ENCODE measurements at places on chromosomes 16 and 17.

DNA sequence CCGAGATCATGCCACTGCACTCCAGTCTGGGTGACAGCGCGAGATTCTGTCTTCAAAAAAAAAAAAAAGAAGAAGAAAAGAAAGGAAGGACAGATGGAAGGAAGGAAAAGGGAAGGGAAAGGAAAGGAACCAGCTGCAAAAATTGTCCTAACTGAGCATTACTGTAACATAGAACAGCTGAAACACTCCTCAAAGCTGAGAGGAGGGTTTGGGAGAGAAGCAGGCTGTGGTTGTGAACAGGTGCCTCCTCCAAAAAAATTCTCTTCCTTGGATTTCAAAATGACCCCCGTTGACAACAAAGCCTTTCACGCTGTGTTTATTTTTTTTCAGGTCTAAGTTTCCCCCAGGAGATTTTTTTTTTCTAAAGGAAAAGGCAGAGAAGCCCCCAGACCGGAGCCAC is 541.4 kb downstream of the WWOX start:
- no peak for DNase-seq

DNA sequence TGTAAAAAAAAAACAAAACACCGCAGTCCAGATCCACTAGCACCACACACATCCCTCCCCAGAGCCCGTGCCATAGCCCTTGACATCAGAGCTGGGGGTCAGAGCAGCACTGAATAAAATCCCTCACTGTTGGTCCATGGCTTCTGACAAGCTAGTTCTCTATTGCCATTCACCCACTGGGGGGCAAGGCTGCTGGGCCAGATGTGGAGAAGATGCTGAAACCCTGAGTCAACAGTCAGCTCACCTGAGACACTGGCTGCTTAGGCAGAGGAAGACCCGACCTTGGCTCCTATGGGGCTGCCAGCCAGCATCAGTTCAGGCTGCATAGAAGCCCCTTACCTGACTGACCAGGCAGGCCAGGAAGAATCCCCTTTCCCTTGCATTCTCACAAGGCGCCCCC is 228.2 kb downstream of the SOX9 start:
- DNase-seq = no peak

DNA sequence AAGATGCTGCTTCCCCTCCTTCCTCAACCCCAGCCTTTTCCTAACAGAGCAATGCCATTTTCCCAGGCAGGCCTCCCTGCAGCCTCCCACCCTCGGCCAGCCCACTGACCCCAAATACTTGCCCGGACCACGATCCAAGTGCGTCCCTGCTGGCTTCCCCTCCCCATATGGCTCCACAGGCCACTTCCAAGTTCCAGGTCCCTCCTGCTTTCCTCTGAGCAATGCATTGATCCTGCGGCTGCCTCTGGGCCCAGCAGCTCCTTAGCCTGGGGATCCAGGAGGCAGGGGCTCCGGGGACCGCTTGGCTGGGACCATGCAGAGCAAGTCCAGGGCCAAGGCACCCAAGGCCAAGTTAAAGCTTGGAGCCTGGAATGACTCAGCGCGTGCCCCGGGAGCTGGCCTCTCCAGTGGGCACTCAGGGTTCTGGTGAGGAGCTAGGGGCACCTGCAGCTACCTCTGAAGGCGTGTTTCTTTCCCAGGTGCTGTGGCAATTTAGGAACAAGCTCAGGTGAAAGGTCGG is 51.9 kb upstream of the ENPP7 start:
- no peak for DNase-seq

DNA sequence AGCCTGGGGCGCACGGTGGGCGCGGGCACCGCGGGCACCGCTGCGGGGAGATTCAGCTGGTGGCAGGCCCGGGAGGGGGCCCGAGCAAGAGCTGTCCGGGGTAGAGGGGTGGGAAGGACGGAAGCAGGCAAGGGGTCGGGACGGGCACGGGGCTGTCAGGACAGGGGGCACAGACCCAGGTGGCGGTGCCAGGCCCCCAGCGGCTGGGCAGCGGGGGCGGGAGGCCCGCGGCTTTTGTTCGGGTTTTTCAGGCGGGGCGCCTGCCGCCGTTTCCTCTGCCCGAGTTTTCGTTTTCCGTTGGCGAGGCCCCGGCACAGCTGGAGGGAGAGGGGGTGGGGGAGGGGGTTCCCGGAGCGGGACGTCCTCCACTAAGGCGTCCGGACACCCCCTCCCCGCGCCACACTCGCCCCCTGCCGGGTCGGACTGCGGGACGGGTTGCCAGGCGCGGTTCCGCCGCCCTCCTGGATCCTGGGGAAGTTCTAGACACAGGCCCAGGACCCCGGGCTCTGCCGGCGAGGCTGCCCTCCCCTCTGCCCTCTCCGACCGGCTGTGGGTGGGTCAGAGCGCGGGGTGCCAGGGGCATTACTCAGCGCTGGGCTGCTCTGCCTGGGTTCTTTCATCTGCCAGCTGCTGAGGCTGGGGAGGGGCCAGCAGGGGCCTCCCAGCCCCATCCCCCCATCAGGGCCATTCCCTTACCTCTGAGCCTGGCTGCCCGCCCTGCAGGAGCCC is 543 bp downstream of the ARHGAP23 start:
- DNase-seq = no peak

DNA sequence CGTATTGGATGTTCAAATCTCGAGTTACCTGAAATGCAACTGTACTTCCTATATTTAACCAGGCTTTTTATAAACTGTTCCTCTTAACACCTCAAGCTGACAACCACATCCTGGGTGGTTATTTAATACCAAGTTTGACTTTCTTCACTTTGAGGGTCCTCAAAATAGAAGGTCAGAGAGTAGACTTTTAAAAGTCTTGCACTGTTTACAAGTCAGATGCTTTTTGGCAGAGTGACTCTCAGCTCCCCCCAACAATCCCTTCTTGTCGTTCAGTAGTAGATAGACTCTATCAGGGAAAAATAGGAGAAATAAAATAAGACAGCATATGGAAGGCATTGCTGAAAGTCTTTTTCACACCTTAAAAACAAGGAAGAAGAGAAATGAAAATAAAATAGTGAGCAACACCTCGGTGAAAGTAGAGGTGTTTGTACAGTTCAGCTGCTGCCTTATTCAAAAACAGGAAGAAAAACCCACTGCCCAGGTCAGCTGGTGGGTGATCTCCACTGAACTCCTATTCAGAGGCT is 650.4 kb downstream of the WWOX start:
- DNase-seq = no peak

DNA sequence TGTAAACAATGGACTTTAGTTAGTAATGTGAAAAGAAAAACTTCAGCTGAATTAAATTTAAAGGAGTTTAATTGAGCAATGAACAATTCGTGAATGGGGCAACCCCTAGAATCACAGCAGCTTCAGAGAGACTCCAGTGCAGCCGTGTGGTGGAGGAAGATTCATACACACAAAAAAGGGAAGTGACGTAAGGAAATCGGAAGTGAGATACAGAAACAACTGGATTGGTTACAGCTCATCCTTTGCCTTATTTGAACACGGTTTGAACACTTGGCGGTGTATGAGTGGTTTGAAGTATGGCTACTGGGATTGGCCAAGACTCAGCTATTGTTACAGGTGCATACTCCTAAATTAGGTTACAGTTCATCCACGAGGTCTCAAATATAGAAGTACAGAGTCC is 460.4 kb upstream of the ASIC2 start:
- no peak for DNase-seq

DNA sequence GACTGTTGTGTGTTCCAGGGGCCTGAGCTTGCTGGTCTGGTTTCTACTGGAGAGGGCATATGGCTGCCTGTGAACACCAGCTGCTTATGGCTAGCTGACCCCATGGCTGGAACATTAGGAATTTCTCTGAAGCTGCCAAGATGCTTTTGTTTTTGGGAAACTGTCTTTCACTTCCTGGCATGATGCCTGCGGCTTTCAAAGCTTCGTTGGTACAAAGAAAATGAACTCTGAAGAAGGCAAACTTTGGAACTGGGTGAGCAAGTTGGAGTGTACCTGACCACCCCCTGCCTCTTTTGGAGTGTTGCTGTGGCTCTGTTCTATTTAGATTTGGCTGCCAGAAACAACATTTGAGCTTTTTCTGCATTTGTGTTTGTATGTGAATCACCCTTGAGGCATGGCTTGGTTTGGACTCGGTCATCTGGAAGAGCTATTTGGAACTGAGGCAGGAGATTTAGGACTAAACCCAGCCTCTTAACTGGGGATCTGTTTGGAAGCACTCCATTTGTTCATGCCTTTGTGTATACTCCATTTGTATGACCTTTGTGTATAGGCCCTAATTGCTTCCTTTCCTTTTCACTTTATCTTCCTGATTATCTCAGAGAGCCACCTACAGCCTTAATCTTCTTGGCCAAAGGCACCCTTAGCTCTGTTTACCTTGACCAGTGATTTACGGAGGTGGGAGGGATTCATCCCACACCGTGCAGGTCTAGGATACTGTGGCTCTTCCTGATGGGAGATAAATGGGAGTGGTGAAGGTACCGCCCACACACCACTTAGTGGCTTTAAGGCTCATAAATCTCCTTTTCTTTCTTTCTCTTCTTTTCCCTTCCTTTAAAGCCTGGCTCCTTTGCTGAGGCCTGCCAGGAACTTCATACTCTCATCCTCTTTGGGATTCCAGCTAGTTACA is 7.3 kb upstream of the CPHXL start:
- DNase-seq = no peak

- DNase-seq = no peak
Measured at GRCh38 chr17:2689411-2690164, 22.0 kb downstream of the CLUH start.

GRCh38 chr17:81641825-81642489 is 5.0 kb downstream of the TSPAN10 start:
- DNase-seq = no peak

- DNase-seq = no peak
Measured at GRCh38 chr17:48841395-48841831, 10.6 kb downstream of the CALCOCO2 start.

DNA sequence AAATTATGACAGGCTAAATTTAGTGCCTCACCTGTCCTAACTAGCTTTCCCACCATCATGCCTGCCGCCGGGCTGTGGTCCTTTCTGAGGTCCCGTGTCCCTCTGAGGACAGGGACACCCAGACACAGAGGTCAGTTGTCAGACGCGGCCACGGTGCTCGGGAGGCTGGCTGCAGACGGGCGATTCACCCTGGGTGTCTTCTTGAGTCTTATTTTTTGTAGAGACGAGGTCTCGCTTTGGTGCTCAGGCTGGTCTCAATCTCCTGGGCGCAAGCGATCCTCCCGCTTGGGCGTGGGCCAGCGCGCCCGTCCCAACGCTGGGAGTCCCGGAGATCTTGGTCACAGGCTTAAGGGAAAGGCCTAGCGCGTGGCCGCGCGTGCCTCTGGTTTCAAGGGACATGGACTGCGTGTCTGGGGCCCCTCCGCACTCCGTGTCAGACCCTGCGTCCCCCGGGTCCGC is 797 bp upstream of the RAB11FIP3 start:
- no peak for DNase-seq

DNA sequence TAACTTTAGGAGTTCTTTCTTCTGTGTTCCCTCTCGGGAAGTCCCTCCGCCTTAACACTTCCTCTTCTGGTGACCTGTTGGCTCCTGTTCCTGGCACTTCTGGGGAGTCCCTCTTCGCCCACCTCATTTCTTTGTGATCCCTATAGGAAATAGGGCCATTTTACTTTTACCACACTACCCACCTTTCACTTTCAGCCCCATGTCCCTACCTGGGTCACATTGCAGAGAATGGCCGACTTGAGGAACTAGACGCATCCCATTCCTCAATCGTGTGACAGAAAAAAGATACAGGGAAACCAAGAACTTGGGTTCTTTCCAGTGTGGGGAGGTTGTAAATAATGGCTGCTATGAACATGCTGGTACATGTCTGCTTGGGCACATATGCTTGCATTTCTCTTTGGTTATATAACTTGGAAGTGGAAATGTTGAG is 6.6 kb downstream of the IL21R start:
- no peak for DNase-seq

- DNase-seq = no peak
Measured at GRCh38 chr16:67710607-67711006, 8.5 kb downstream of the GFOD2 start.

DNA sequence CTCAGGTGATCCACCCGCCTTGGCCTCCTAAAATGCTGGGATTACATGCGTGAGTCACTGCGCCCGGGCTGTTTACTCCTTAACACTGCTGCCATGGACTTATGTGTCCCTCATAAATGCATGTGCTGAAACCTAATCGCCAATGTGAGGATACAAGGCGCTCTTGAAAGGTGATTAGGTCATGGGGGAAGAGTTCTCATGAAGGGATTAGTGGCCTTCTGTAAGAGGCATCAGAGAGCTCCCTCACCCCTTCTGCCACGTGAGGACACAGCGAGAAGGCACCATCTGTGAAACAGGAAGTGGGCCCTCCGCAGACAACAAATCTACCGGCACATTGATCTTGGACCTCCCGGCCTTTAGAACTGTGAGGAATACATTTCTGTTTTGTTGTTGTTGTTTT is 19.1 kb downstream of the ITPRIPL2 start:
- DNase-seq = no peak

- DNase-seq = no peak
Measured at GRCh38 chr17:17200831-17201230, 5.3 kb downstream of the PLD6 start.

- DNase-seq = no peak
Measured at GRCh38 chr17:46025060-46025459, 26.0 kb downstream of the STH start.

DNA sequence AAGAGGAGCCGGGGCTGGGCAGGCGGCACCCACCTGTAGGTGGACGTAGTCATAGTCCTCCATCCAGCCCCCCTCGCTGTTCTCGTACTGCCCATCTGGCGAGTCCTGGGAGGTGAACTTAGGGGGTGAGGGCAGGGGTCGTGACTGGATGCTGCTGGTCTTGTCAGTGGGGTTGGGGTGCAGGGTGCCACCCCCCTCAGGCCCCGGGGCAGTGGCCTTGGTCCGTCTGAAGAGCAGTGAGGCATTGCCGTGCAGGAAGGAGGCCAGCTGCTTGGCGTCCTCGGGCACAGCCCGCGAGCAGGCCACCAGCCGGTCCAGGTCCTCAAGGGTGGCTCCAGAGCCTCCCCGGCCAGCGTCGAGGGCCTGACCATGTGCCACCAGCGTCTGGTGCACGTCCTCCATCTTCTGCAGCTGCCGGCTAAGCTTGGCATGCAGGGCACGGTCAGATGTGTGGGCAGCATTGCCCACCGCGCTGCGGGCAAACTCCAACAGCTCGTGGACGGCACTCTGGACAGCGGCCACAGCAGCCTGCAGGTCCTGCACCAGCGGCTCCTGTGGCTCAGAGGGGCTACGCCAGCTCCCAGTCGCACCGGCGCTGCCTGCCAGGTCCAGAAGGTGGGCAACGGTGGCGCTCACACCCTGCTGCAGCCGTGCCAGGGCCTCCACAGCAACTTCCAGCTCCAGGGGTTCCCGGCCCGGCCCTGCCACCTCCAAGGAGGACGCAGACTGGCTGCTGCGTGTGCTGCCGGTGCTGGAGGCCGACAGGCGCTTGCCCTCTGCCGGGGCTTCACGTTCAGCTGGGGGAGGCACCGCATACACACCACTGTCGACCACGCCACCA is 16.3 kb downstream of the CTRB1 start:
- no peak for DNase-seq

- no peak for DNase-seq
Measured at GRCh38 chr16:72092832-72093447, 480 bp downstream of the TXNL4B start.

GRCh38 chr16:456891-457483 is 31.5 kb downstream of the RAB11FIP3 start:
- DNase-seq = peak; percentile 28
